ENCODE measurements at places on chromosomes 2 and 18. TPM values are rescaled to one million over a fixed set of nuclear protein-coding genes. Genes with fewer than 3 reads are reported as not detected.

DNA sequence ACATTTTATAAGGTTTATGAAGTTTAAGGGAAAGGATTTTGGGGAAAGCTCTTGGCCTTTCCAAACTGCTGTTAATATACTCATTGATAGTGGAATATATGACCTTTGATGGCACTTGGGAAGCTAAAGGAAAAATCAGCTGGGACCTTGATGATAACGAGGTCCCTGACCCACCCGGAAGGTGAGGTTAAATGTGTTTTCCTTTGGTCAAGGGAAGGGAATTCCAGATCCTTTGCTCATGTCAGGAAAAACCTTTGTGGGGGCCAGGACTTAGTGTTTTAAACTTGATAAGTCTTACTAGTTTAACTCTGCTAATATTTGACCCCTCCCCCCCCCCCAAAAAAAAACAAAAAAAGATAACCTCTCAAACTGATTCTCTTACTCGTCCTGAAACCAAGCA, 50.7 kb downstream of the CRIM1 start:
- no peak for DNase-seq

GRCh38 chr2:201108341-201108740, 7.6 kb upstream of the CFLAR start:
- DNase-seq: no peak

DNA sequence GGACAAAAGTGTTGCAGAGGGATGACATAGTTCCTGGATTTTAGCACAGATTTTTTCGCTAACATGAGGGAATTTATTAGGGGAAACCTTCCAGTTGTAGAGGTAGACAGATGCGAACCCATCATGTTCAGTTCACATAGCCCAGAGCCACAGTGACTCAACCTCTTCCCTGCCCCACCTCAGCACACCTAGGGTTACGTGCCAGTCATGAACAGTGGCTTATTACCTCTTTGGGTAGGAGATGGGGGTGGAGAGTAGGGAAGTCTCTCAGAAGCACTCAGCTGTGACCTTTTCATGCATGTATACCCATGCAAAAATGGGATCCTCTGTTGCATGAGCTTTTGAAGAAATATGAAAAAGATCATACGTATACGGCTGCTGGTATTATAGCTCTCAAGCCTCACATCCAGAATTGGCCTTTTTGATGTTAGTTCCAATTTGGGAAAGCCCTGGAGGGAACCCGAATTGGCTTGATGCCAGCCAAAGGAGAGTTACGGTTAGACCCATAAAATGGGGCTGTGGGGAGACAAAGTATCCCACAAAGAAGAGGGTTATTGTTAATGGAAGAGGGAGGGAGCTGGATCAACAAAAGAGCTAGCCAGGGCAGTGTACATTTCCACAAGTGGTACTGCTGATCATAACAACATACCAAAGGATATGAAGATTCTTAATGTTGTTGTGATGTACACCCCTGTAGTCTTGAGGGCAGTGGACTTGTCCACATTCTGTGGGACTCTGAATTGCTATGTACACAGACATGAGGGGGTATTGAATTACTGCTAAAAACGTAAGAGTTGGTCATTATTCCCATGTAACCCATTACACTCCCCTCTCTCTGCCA, 4.9 kb downstream of the TANC1 start:
- DNase-seq: no peak

GRCh38 chr2:218517434-218518206, 50.5 kb downstream of the USP37 start:
- no peak for DNase-seq

- no peak for DNase-seq
These were observed 30.7 kb downstream of the XRCC5 start for GRCh38 chr2:216139884-216140283.

DNA sequence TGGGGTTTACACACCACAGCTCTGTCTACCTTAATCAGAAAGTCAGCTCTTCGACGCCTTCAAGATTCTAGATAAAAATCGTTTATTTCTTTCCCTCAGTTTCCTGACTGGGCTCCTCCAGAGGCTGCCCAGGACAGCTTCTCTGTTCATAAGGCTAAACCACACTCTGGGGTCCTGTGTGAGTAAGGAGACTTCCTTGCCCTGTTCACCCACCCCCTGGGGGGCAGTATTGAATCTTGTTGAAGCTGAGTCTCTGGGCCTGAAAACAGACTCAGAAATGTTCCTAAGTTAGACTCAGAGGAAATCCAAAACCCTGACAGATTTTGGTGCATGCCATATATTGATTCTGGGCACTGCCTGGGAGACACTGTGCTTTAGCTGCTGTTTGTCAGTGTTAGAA, 43.0 kb downstream of the G6PC2 start:
- DNase-seq: no peak

GRCh38 chr2:135954020-135954601, 31.3 kb downstream of the DARS1 start:
- DNase-seq: no peak

GRCh38 chr2:125424266-125424785, 1231.6 kb upstream of the GYPC start:
- no peak for DNase-seq

GRCh38 chr2:2575870-2576386, 244.9 kb upstream of the MYT1L start:
- no peak for DNase-seq

- DNase-seq: no peak
These were observed 5.3 kb upstream of the ANO7 start for GRCh38 chr2:241183221-241183620.

DNA sequence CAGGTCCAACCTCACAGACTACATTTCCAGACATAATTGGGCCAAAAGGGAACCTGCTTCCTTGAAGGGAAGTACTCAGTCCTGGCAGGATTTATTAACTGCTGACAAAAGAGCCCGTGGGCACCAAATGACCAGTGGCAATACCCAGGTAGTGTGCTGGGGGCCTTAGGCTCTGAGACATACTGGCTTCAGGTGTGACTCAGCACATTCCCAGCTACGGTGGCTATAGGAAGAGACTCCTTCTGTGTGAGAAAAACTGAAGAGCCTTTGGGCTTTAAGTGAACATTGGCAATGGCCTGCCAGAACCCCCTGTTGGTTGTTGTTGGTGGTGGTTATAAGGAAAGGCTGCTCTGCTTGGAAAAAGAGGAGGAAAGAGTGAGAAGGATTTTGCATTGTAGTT, 401.8 kb downstream of the KCNJ3 start:
- DNase-seq: no peak

GRCh38 chr18:44712025-44712424, 31.3 kb downstream of the SETBP1 start:
- DNase-seq: no peak

DNA sequence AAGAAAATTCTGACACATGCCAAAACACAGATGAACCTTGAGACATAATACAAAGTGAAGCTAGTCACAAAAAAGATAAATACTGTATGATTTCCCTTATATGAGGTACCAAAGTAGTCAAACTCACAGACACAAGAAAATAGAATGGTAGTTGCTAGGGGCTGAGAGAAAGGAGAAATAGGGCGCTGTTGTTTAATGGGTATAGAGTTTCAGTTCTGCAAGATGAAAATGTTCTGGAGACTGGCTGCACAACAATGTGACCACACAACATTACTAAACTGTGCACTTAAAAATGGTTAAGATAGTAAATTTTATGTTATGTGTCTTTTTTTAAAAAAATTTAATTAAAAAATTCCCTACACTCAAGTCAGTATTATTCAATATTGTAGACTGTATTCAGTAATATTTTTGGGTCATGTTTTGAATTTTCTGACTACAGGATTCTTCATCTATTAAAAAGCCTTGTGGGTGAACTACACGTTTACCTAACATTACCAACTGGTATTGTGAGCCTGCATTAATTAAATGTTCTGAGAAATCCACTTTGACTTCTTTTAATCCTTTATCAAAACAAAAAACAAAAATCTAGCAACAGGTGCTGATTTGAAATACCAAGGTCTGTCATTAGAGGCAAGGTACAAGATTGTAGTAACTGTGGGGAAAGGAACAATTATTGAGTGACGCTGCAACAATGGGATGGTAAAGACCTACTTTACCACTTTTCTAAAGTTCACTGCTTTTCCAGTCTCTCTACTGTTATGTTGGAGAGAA, 140.8 kb upstream of the ZFP36L2 start:
- DNase-seq: no peak

DNA sequence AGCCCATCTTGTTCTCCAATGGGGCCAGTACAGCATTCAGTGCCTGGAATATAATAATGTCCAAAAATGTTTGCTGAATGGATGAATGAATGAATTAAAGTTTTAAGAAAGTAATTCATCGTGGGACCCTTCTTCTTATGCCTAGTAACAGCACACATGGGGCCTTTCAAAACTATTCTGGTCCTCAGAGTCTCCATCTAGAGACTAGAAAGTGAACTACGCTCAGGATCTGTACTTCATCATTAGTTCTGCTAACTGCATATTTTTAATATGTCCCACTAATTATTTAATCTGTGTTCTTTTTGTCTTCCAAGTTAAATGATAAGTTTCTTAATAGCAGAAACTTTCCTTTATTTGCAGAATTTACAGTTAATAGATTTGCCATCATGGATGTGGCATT, 172.5 kb downstream of the SMAD2 start:
- DNase-seq: no peak

Gene XIRP2
- polyA plus RNA-seq: 149 TPM

Gene VSNL1
- 7.0 TPM for polyA plus RNA-seq

Gene IL1A
- not detected for polyA plus RNA-seq

All from hindlimb muscle (tissue), 1 donor.